ENCODE measurements at places on chromosomes 7 and 10.

DNA sequence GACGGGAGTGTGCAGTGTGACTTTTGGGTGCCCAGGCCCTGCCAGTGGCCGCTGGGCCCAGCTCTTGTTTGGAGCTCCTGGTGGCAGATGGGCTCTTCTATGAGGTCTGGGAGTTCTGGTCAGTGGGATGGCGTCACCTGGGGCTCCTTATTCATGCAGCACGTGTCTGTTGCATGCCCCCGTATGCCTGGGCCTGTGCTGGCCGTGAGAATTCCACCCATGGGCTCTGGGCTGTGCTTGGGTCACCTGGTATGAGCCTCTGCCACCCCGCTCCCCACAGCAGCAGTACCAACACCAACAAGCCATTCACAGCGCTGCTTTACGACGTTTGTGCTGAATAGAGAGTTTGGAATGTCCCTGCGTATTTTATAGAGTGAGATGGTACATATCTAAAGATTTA is 27.1 kb downstream of the INPP5A start:
- no peak for DNase-seq

GRCh38 chr7:91459539-91459938 is 195.3 kb downstream of the FZD1 start:
- DNase-seq = no peak

- DNase-seq = no peak
Observed at GRCh38 chr7:20601121-20601520, 14.3 kb upstream of the ABCB5 start.

DNA sequence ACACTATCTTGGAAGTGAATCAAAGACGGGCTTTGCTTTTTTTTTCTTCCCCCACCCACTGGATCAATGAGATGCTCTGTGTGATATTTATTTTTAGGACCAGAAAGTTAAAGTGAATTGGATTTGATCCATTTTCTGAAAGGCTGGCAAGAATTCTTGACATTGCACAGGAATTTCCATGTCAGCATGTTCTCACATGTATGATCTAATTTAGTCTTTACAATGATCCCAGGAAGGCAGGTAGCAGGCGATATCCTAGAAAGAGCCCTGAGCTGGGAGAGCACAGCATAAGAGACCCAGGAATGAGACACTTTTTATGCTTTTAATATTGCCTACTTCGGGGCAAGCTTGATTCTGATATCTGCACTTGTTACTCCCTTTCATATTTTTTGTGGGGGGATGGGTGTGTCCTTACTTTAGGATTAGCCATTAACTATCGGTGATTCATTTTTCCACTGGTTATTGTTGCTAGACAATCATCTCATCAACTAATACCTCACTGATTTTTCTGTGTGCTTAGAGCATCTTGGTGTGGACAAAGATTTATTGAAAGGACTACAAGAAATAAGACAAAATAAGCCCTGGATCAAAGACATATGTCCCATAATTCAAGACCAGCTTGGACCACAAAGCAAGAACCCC is 58.1 kb downstream of the NRP1 start:
- no peak for DNase-seq

DNA sequence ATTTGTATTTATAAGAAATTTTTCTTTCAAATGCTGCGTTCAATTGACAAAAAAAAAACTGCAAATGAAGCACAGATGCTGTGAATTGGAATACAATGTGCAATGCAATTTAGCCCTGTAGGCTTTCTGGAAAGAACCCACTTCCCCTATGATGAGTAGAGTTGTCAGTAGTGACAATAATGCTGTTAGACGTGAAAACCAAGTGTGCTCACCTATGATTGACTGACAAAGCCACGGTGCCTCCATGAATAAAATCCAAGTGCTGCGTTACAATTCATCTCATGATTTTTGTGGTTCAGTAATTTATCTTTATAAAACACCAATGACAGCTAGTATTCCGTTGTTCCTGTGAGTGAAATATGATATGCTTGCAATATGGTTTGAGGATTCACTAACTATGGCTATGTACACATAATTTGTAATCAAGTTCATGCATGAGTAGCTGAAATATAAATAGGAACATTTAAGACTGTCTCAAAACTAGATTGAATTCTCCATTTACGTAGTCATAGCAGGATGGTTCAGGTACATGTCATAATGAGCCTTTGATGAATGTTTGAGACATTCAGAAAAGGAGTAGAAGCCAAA is 1160.3 kb downstream of the CNTNAP2 start:
- DNase-seq = no peak

DNA sequence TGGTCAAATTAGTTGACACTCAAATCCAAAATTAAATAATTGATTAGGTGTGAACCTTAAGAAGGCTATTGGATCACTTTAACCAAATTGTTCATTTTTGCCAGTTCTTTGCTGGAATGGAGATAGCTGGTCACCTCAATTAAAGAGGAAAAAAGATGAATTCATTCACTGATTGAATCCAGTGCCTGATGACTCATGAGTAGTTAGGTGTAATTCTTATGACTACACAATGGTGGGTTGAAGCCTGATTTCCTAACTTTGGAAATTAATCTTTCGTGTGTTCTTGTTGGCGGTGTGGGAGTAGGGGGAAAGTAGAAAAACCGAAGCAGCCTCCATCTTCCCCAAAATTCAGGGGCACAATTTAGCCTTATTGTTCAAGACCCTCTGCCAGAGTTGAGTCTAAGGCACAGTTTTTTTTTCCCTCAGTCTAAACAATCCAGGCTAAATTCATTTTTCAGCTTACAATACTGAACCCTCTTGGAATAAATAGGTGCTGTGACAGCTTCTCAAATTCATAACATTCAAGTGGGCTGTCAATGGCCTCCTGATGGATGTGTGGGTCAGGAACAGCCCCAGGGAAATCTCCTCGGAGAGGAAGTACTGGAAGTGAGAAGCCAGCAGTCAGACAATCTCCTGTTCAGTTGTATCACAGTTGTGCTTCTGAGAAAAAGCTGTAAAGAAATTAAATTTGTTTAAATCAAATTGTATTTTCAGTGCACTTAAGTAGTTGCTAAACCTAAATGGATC is 356.6 kb downstream of the BBS9 start:
- DNase-seq = no peak
